Left forelimb (tissue), 1 donor: ENCODE measurements at places on chromosomes 5 and 9.

GRCh38 chr9:133956520-133957076 lies 35.5 kb downstream of the VAV2 start:
- no peak for DNase-seq

DNA sequence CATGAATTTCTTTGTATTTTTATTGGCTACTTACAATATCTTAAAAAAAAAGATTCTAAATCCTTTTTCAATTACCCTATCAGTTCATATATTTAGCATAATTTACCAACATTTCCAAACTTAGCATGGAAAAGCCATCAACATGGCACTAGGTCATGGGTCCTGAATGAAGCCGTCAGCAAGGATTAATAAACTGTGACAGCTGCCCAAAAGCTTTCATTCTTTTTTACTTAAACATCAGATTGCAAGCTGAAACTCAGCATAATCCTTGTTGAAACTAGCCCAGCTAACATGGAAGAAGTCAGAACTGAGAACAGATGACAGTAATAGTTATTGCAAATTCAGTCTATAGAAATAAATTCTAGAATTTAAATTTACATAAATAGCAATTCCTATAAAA lies 209.8 kb downstream of the ADAMTS6 start:
- DNase-seq = no peak

DNA sequence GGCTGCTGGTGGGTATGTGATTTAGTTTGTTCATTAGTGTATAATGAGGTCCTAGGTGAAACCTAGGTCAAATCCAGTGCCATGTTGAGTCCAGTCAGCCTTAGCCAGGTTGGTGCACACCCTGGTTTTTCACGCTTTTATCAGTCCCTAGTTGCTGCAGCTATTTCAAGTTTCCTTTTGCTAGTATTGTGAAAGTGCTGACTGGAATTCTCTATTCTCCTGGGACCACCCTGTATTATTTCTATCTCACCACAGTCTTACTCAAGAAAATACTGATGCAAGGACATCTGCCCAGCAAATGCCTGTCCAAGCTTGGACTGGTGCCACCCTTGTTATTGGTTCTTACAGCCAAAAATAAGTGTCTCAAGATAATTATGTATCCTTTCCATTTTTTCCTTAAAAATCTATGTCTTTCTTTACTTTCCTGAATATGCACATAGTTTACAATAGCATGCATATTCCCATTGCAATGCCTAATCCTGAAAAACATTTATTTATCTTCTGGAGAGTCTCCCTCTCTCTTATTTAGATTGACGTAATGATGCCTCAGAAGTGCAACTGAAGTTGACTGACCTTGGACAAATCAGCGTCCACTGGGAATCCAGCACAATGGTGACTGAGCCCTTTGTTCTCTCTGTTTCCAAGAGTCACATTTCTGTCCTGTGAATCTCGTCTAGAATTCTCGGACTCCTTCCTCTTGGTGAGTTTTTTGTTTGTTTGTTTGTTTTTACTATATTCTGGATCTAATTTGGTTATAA lies 1075.0 kb downstream of the CDH9 start:
- no peak for DNase-seq

DNA sequence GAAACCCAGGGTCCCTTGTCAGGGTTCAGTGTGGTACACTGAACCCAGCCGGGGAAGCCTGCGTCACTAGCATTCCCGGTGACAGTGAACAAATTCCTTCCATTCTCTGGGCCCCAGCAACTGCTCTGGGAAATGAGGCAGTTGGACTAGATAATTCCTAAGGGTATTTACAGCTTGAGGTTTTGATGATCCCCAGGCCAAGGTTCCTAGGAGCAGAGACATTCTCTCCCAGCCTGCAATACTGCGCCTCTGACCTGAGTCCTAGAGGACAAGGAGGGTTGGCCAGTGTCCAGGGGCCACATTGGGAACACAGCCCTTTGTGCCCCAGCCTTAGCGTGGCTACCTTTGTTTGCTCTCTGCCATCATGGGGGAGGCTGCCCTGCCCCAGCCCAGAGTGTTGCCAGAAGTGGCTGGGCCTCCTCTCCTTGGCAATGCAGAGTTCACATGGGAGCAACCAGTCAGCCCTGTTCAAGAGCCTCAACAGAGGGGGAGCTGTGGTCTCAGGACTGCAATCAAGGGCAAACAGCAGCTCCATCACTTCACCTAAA lies 178.2 kb downstream of the SEC61B start:
- DNase-seq = no peak

DNA sequence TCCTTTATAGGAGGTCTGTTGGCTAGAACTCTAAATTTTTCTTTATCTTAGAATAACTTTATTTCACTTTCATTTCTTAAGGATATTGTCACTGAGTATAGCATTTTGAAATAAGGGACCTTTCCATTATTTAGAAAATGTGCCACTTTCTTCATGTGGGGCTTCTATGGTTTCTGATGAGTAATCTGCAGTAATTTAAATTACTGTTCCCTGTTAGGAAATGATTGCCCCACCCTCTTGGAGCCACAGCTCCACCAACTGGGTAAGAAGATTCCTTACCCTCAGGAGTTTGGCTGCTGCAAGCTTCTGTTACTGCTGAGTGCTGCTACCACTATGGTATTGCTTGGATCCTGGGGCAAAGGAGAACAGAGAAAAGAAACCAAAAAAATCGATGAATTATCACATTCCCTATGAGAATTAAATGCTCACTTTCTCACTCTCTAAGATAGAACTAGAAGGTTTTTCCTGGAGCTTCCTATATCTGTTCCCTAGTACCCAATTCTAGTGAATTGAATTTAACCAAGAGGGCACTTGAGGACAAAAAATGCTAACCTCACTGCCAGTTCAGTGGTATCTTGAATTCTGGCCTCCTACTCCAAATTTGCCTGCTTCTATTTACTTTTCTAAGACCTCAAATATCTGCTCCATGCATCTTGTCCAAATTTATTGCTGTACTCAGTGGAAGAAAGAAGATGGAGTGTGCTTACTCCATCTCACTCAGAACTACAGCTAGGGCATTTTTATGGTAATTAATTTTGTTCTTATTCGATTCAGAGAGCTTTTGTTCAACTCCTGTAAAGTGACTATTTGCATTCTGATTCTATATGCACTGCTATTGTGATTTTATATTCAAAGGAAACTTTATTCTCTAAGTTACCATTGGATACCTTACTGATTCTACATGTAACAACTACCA lies 2111.3 kb downstream of the MAT2B start:
- no peak for DNase-seq

GRCh38 chr5:647311-647710 lies 35.2 kb downstream of the CEP72 start:
- no peak for DNase-seq

DNA sequence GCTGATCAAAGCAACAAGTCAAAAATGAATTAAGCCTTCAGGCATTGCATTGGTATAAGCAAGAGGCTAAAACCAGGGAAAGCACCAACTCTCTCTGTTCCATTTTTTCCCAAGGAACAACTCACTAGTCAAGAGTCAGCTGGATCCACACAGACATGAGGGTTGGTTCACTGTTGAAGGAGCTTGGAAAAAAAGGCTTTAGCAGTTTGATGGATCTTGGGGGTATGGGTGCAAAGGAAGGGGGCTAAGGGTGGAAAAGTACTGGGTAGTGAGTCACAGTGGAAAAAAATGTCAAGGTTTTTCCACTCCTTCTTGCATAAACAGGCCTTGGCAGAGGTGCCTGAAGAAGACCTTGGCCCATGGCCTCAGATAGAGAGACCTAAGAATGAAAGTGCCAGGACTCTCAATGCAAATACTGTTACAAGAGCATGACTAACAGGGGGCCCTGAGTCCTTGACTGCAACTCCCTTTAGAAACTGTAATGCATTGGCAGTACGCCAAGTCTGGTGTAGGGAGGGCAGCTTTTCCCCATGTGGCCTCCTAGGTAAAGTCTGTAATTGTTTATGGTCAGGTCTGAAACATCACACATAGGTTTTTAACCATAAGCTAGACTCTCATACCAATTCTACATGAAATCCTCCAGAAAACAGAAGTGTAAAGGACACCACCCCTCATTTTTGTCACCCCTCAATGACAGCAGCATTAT lies 23.7 kb downstream of the ACTL7A start:
- no peak for DNase-seq

DNA sequence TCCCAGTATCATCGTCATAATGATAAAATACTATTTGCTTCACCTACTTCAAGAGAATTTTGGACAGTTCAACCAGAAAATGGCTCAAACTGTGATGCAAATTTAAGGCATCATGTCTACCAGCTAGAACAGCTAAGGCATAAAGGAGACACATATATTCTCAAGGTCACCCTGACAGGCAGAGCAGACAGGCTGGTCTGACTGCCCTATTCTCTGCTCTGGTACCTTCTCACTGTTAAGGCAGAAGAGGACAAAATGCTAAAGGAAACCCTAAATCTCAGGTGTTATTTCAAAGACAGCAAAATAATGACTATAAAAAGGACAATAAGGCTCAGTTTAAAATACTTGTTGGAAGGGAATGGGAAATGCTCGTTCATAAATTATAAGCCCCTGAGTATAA lies 87.2 kb downstream of the MRPS27 start:
- DNase-seq = no peak

DNA sequence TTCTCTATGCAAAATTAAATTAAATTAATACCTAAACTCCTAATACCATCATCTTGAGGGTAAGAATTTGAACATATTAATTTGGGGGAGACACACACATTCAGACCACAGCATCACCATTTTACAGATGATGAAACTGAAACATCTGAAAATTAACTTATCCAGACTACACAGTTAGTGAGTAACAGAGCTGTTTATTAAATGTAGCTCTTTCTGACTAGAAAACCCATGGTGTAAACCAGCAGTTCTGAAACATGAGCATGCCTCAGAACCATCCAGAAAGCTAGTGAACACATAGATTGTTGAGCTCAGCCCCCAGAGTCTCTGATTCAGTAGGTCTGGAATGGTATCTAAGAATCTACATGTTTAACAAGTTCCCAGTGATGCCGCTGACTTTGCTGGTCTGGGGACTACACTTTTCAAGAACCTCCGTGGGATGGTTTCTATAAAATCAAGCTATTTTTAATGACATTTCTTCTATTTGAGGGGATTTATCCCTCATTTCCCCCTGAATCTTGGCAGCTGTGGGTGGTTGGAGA lies 113.5 kb downstream of the RORB start:
- DNase-seq = no peak

- no peak for DNase-seq
Observed at GRCh38 chr5:37060030-37060429, 183.5 kb downstream of the NIPBL start.

- DNase-seq = no peak
Observed at GRCh38 chr9:79768194-79768593, 196.4 kb downstream of the TLE4 start.

GRCh38 chr9:127968700-127969383 lies 11.9 kb downstream of the EEIG1 start:
- no peak for DNase-seq

DNA sequence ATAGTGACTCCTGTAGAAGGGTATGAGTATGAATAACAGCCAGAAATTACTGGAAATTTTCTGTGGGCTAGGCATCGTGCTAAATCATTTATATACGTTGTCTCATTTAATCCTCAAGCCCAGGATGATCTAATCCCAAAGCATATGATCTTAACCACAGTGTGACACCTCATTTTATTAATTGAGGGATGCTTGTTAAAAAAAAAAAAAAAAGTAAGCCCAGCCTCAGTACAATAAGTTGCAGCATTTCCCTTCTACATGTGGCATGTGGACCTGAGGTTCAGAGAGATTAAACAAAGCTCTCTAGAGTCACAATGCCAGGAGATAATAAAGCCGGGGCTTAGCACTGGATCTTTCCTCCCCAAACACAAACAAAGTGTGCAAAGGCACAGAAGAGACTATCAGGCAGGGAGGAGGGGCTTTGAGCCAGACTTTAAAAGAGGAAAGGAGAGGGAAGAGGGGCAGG lies 49.5 kb downstream of the KLF4 start:
- no peak for DNase-seq

GRCh38 chr9:113536166-113536482 lies 72.6 kb downstream of the RGS3 start:
- no peak for DNase-seq

- no peak for DNase-seq
Observed at GRCh38 chr5:71865665-71866320, 146.7 kb downstream of the CARTPT start.

GRCh38 chr9:93200449-93200742 lies 16.5 kb downstream of the WNK2 start:
- no peak for DNase-seq

GRCh38 chr9:132042324-132042723 lies 37.3 kb downstream of the MED27 start:
- DNase-seq = no peak

DNA sequence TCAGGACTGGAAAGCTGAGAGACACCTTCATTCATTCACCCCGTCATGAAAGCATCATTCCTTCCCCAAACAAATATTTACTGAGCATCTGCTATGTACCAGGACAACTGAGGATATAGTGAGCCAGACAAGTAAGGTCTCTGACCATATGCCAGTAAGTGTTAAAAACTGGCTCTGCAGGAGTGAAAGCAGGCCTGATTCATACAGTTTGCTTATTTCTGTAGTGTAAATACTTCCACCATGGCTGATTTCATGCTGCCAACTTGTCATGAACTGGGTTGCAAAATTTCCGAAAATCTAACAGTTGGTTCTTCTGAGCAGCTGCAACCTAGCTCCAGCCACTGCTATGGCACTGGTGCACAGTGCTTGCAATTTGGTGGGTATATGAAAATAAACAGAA lies 68.1 kb downstream of the YIPF5 start:
- DNase-seq = no peak

GRCh38 chr9:133163504-133164172 lies at the start of gene GBGT1:
Gene GBGT1, minus strand, starts transcription at chr9:133163914. Its CDS starts 1,502 bp downstream, at chr9:133162412.
- DNase-seq = no peak

- no peak for DNase-seq
Observed at GRCh38 chr9:129404621-129405020, 216.3 kb downstream of the C9orf50 start.

DNA sequence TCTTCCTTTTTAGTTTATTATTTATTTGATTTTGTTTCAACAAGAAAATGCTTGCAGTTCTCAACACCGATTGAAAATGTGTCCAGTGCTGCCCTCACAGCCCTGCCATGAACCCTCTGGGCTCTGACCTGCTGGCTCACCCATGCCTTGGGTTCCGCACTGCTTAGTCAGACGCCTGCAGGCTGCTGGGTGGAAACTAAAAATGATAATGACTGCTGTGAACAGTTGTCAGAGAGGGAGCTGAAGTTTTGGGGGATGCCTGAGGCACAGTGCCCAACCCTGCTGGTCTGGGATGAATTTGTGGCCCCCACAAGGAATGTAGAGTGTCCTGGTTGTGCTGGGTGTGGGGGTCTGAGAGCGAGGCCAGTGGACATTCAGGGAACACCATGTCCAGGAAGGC lies 22.2 kb upstream of the CFAP157 start:
- no peak for DNase-seq

DNA sequence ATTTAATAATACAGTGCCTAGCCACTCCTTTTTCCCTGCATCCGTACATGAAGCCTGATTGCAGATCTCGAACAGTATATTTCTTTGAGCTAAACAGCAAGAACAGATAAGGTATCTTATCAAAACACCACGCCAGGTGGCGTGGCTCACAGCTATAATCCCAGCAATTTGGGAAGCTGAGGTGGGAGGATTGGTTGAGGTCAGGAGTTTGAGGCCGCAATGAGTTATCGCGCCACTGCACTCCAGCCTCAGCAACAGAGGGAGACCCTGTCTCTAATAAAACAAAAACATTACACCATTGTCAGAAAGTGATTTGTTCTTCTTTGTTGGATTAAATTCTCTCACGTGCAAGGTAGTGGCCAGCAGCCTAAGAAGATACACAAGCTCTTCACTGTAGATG lies 291.2 kb upstream of the DMRT1 start:
- no peak for DNase-seq
